ENCODE measurements at places on chromosomes 5 and 9.

- no peak for DNase-seq
These were observed 3.9 kb downstream of the FABP6 start for GRCh38 chr5:160233215-160233614.

DNA sequence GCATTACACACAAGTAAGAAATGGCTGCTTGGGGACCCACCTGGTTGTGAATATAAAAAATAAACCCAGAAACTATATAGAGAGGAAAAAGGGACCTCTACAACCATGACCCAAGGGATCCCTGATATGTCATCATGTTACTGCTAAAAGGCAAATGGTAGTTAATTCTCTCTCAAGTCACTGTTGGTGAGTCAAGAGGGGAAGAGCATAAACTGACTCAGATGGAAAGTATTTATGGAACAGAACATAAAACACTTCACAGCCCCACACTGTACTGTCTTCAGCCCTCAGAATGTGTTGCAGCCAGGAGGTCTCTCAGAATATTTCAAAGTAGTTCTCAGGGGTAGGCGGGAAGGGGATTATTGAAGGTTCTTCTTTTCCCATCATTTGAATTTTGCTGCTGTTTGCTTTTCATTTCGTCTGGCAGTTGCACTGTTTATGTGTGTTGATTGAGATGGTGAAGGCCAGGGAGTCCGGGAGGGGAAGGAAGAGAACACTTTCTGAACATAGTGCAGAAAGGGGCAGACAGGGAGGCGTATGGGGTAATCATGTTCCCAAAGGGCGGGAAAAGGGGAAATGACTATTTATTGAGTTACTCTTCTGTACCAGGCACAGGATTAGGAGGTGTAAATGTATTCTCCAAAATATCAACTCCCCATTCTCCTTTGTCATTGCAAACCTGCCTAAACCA is 85.5 kb downstream of the TEK start:
- DNase-seq, result no peak

GRCh38 chr5:53113947-53114346 is 4.4 kb upstream of the MOCS2 start:
- DNase-seq, result no peak

GRCh38 chr9:121915304-121915625 is 177.8 kb downstream of the TTLL11 start:
- DNase-seq, result no peak

GRCh38 chr9:129285382-129285781 is 107.3 kb upstream of the IER5L start:
- no peak for DNase-seq

All from activated T-cell treated with anti-CD3 and anti-CD28 coated beads for 4 hours (primary cell).